ENCODE measurements at places on chromosomes 4 and X.

- DNase-seq: no peak
These were observed 6.7 kb downstream of the CCNQ start for GRCh38 chrX:153592091-153592833.

DNA sequence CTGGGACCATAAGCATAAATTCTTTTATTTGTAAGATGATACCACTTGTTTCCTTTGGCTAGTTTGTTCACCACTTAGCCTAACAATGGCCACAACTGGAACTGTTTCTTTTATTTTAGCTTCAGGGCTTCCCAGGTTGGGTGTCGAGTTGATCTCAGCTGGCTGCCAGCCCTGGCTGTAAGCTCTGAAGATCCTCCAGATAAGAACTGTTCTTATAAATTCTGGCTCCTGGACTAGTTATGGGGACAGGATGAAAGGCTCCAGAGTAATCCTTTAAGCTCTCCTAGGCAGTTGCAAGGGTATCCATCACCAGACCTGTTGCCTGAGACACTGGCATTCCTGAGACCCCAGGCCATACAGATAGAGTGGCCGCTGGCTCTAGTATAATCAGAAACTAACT is 129.4 kb upstream of the ACSL4 start:
- no peak for DNase-seq

DNA sequence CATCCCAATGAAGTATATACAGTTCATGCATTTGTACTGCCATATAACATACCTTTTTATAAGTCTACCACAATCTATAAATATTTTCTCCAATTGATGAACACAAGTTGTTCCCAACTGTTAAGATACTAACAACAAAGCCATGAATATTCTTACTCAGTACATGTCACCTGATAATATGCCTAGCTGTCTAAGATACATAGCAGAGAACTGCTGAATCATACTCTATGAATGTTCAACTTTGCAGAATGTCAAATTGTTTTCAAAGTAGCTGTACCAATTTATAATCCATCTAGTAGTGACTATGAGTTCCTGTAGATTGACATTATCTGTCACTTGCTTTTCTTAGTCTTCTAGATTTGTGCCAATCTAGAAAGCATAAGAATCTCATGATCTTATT is 84.9 kb downstream of the RAB28 start:
- no peak for DNase-seq

- DNase-seq: no peak
These were observed 274.3 kb upstream of the NR3C2 start for GRCh38 chr4:148716431-148717052.

DNA sequence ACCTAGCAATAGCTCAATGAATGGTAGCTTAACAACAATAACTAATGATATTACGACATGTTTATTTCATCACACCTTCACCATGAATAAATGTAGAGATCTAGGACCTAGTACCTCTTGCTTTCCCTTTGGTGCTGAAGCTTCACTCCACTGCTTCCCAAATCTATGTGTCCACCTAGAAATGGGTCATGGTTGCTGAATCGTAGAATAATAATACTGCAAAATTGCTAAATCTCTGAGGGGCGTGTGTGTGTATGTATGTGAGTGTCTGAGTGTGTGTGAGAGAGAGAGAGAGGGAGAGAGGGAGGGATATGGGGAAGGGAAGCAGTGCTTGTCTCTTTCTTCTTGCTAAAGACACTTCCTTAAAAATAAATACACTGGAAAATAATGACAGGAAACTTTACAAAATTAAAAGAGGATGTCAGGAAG is 109.3 kb upstream of the BMP2K start:
- no peak for DNase-seq

DNA sequence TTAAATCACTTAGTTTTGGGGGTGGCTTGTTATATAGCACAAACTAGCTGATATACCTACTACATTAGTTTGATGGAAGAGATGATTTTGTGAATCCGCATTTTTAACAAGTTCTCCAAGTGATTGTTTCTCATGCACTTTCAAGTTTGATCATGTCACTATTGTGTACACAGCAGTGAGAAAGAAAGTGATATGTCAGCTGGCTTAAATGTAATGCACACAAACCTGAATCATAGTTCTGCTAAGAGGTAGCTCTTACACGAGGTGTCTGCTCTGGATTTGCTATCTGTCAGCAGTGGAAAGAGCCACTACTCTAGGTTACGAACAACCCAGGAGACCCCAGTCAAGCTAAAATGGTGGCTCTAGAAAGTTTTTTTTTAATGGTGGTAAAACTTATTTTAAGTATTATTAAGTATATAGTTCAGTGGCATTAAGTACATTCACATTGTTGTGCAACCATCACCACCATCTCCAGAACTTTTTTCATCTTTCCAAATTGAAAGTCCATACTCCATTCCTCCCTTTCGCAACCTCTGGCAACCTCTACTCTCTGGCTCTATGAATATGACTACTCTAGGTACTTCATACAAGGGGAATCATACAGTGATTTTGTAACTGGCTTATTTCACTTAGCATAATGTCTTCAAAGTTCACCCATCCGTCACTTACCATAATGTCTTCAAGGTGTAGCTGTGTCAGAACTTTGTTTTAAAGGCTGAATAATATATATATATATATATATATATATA is 147.3 kb downstream of the HS6ST2 start:
- DNase-seq: no peak

DNA sequence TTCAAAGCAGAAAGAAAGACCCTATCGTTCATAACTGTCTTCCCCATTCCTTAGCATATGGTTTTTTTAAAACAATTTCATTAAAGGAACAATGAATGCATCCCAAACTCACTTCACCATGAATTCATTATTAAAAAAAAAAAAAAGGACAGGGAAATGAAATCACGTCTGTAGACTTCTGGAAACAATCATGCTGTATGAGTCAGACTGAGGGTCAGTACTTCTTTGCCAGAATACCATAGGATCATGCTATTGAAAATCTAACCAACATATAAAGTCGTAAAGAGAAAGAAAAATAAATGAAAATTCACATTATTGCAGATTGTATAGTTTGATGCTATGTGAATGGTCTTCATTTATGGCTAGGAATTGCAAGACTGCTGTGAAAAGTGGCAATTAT is 144.4 kb downstream of the PCDH18 start:
- no peak for DNase-seq

DNA sequence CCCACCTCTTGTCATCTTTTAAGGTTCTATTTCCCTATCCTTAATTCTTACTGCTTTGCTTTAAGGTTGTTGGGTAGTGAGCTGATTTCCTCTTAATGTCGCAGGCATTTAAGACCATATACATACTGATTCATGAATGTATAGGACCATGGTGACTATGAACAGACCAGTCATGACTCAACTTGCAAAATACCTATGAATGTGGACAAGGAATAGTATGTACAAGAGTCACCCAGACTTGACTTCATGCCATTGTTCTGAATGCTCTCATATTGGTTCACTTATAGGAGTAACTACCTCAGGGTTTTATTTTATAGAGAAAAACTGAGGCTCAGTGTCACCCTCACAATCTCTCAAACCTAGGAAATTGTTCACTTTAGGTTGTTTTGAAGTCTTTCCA is 44.3 kb downstream of the CCNG2 start:
- DNase-seq: no peak

DNA sequence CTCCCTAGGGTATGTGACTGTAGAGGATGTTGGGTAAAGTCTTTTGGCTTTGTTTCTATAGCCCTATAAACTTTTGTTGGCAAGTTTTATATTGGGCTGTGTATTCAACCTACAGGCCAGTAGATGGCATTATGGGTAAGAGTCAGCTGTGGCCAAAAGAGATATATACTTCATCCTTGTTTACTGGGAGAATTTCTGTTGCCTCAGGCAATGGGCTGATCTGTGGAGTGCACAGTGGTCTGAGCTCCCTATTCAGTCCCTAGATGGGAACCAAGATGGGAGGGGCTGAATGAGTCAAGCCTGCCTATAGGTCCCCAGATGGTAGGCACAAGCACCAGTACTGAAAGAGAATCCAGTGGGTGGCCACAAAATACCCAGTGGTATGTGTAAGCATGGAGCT is 580.6 kb downstream of the EPHA5 start:
- no peak for DNase-seq

DNA sequence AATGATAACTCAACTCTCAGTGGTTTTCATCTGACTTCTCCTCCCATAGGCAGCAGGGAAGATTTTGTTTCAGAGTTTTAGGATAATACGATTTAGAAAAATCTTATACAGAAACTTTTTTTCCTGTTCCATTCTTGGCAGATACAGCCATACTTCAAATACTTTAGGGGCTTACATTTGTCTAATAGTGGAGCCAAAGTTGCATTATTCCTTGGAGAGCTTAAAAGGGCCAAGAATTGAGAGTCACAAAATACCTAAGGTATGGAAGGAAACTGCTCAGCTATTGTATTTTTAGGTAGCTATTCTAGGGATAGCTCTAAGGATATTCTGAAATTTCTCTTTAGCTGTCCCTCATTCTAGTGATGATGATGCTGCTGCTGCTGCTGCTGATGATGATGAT is 132.9 kb upstream of the PTCHD1 start:
- no peak for DNase-seq

DNA sequence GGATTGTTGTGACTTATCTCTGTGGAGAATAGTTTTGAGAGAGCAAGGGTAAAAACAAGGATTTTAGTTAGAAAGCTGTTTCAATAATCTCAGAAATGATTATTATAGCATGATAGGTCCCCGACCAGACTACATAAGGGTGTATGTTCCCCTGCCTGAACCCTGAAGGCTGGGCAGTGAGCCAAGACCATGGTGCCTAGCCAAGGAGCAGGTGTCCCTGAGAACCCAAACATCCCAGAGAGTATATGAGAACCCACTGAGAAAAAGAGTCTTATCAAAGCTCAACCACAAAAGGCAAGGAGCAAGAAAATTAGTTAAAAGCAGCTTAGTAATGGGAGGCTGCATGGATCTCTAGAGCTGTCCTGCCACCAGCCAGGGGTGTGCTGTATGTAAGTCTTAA is 94.9 kb upstream of the UNC5C start:
- DNase-seq: no peak
